ENCODE measurements at places on chromosomes 12 and 14.
A peak's percentile ranks its signal among the peaks of the same experiment; 100 is the strongest.

GRCh38 chr14:59061292-59061691 lies 127.2 kb upstream of the DAAM1 start:
- DNase-seq = no peak

DNA sequence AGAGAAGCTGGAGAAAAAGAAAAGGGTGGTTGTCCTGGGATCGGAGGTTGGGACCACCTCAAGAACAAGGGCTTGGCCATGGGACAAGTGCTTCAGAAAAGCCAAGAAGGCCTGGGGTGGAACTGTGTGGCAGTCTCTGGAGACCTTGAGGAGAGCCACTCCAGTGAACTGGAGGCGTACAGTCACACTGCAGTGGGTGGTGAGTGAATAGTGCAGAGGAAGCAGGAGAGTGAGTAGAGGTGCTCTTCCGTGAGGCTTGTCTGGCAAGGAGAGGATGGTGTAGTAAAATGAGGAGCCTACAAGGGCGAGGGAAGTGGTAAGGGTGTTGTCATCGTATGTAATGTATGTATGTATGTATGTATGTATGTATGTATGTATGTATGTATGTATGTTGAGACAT lies 20.9 kb downstream of the RASSF3 start:
- no peak for DNase-seq

DNA sequence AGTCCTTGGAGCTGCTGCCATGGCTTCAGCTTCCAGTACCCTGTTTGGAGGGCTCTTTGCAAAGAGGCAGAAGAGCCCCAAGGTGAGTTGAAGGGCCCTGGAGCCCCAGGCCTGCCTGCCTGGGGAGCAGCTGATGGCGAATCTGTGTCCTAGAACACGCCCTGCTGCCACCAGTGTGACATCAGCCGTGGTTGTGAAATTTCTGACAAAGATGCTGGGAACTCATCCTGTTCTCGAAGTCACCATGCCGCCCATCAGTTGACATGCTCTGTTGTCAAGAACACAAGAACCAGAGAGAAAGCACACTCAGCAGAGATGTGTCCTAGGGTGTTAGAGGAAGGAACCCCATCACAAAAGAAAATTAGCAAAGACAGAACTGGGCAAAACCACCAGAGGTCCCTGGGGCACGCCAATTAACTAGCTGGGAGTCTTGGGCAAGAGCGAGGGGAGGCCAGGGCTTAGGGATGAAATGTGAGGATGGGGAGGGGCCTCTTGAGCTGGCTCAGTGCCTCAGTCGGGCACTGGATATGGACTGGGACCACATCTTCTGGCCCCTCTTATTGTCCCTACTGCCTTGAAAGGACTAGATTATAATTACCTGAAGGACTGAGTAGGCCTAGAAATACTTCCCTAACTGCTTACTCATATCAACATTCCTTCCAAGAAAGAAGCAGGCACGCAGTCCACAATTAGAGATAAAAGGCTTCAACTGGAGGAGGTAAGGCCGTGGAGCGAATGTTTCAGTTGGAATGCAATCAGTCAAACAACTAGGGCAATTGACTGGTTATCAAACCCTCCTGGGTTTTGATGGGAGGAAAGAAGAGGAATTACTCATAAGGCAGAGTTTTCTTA lies 163.1 kb downstream of the CACNA1C start:
- no peak for DNase-seq

- DNase-seq = no peak
Measured at GRCh38 chr12:46660719-46661109, 165.1 kb downstream of the SLC38A4 start.

GRCh38 chr14:68972507-68973218 lies 6.4 kb downstream of the ACTN1 start:
- no peak for DNase-seq

GRCh38 chr12:54463484-54463883 lies 9.9 kb downstream of the GTSF1 start:
- DNase-seq = no peak

- no peak for DNase-seq
Measured at GRCh38 chr14:25756876-25757275, 706.9 kb upstream of the STXBP6 start.

- DNase-seq = no peak
Measured at GRCh38 chr12:91395628-91396135, 213.1 kb upstream of the DCN start.

DNA sequence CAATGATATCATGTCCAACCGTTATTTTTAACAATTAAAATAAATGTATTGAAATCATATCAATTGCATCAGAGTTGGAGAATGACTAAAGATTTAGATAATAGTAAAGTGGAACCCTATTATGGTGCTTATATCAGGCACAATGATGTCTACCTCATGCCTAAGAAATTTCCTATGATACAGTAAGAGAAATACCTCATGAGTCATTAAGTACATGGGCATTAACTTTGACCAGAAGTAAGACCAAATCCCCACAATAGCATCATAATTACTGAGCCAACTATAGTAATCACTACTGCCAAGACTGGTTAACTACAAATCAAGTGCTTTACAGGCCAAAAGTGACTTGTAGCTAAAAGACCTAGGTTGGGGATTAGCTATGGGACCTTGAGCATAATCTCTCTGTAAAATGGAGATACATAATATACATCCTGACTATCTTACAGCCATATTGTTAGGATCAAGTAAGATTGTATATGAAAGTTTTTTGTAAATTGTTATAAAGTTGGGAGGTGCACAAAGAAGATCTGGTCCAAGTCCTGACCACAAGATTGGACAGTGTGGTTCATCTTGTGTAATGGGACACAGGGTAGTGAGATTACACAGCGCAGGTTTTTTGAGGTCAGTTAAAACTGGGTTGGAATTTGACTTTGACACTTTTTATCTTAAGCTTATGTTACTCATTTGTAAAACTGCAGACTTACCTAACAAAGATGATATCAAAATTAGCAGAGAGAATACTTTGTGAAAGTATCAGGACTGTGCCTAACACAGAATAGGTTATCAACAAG lies 60.5 kb downstream of the ERGIC2 start:
- DNase-seq = no peak

DNA sequence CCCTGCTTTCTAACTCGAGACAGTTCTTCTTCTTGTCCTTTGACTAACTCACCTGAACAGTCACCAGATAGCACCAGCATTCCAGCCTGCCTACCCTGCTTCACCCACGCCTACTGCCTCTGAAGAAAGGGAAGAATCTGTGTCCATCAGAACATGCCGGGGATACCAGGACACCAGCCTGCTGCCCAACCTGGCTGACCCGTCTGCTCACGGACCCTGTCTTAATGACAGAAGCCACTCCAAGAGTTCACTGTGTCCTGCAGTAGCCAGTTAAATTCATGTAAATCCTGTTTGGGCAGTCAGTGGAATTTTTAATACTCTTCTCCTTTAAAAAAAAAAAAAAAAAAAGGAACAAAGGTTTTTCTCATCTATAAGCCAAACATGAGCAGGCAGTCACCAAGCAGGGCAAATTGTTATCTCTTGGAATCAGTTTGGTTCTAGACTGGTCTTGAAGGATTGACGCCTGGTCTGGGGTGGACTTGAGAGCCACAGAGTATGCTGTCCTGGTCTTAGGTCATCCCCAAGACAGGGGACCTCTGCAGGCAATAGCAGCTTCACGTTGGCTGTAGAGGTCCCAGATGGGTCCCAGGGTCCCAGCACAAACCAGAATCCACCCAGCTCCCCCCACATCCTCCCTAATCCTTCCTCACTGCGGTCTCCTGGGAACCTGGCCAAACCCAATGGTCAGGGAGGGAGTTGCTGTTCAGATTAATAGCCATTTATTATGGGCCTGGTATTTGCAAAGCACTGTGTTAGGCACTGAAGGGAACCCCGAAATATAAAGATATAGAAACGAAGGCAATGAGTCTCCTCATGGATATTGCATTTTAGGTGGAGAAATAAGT lies 181.1 kb upstream of the HIF1A start:
- no peak for DNase-seq

- DNase-seq = no peak
Measured at GRCh38 chr14:93533437-93533836, 102.7 kb downstream of the UNC79 start.

DNA sequence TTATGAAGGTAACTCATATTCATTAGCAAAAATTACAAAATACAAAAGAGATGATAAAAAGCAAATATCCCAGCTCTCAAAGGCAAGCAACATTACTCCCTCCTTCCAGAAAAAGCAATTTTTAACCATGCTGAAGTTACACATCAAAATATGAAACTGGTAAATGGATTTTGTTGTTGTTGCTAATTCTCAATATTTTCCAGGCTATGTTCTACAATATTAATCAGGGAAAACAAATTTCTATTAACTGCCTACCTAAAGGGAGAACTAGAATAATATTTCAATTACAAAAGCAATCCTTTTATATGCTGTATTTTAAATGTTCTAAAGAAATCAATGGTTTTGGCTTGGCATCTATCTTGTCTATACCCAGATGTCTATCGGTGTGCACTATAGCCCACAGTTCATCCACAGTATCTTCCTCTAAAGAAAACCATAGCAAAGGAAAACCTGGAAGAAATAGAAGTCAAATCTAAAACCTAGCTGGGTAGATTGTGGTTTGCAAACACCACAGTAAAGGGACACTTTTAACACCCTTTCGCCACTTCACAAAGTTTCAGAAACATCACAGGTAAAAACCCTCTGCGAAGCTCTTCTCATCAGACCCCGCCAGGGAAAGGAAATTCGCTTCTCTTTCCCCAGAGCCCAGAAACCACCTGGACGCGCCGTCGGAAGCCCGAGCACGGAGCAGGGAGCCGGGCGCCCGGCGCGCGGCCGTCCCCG lies 32.0 kb downstream of the TC2N start:
- DNase-seq = peak; percentile 30

DNA sequence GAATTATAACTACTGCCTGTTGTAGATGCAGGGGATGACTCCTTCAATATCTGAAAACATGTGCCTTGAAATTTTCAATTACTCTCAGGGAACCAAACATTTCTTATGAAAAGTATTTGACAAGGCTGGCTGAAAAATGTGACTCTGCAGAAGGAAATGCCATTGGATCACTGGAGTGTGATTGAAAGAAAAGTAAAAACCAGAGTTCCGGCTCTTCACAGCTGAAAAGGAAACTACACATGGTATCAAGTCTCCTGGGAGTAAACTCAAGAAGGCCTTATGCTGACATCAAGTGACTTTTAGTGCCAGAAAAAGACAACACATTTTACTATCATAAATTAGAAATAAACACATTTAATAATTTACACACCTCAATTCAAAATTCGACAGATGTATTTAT lies 693.0 kb downstream of the LRFN5 start:
- DNase-seq = no peak

DNA sequence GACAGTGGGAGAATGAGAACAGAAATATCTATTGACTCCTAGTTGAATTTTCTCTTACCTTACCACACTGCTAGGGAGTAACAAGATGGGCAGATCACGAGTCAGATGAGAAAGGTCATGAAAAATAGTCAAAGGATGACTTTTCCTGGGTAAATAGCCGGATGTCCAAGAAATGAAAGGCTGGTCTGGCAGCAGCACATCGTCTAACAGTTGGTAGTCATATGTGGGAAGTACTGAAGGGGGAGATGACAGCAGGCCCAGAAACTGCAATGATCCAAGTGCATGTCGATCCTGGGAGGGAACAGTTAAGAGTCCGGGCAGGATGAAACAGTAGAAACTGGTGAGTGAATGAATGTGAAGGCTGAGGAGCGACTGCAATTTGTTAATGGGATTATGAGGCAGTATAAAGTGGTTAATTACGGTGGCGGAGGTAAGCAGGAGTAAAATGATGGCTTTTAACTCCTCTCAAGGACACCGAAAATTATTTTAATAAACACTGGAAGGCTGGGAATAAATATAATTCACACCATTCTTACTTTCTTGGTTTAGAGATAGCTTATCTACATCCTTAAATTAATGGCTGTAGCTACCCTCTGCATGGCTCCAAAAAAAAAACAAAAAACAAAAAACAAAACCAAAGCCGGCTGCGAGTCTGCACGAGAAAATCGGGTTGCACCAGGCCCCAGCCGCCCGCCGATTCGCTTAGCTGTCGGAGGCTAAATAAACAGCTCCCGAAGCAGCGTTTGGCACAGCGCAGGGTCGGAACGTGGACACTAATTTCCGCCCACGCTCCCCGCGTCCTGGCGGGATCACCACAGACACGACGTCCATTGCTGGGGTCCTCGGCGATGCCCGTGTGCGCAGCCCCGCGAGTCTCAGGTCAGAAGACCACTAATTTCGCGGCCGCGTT lies 1.0 kb upstream of the ERC1 start:
- peak; percentile 50 for DNase-seq

DNA sequence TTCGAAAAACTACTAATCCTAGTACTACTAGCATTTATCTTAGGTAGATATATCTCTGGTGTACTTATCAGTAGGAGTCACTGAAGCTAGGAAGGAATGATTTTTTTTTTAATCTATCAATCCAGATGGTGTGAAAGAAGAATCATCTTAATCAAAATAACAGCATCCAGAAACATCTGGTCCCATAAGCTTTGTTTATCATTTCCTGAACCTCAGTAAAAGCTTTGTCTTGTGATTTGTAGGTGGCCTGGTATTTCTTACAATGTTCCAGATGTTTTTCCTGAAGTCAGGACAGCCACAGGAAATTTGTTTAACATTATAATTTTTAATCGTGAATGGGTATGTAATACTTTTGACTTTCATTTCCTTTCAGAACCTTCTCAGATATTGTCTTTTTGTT lies 28.0 kb upstream of the LUM start:
- DNase-seq = no peak

DNA sequence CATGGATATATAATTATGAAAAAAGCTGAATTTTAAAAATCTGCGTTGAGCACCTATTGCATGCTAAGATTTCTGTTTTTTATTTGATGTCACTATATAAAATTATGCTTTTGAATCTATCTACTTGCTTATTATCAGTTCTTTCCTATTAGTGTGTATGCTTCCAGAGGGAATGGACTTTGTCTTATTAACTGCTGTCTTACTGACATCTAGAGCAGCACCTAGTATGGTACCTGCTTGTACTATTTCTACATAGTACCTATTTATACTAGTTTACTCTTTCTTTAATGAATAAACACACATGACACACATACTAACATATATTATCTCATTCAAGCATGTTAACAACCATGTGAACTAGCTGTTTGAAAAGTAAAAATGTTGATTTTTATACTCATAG lies 38.6 kb upstream of the PIK3C2G start:
- DNase-seq = no peak

DNA sequence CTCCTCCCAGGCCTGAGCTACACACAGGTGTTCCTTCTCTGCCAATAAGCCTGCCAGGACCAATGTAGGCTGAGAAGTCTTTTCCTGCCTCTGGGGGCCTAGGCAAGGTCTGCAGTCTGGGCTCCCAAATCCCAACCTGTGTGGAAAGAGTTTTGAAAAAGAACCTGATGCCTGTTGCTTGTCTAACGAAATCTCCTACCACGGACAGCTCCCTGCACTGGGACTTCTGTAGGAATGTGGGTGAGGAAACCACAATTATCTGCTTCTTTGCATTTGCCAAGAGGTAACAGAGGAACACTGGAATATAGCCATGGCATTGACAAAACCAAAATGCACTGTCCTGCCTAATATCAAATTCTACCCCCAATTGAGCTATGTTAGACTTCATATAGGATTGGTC lies 877.0 kb upstream of the TMEM132C start:
- no peak for DNase-seq

Data from activated CD4-positive, alpha-beta T cell treated with anti-CD3 and anti-CD28 coated beads, Interleukin-2, amount 50 U/mL, for 16 hours (primary cell).